ENCODE measurements at places on chromosomes 16 and 17.

- DNase-seq: no peak
Observed at GRCh38 chr16:77898671-77899211, 110.4 kb downstream of the VAT1L start.

DNA sequence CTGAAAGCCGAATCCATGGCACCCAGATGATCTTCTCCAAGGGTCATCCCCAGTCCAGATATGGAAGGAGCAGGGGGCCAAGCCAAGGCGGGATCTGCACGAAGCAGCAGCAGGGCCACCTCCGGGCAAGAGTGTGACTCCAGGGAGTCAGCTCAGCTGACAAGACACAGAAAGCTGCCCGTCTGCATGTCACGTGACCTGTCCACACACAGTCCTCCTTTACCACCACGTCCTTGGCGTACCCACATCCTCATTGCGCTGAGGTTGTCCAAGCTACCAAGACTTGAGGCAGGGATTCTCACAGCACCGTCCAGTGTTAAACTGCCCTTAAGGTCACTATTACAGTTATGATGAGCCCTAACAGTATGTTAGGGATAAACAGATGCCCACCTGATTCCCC is 11.3 kb upstream of the CYTH1 start:
- DNase-seq: no peak

- no peak for DNase-seq
Observed at GRCh38 chr16:80710918-80711317, 93.5 kb downstream of the CDYL2 start.

- DNase-seq: no peak
Observed at GRCh38 chr16:67770346-67770991, 35.9 kb downstream of the RANBP10 start.

DNA sequence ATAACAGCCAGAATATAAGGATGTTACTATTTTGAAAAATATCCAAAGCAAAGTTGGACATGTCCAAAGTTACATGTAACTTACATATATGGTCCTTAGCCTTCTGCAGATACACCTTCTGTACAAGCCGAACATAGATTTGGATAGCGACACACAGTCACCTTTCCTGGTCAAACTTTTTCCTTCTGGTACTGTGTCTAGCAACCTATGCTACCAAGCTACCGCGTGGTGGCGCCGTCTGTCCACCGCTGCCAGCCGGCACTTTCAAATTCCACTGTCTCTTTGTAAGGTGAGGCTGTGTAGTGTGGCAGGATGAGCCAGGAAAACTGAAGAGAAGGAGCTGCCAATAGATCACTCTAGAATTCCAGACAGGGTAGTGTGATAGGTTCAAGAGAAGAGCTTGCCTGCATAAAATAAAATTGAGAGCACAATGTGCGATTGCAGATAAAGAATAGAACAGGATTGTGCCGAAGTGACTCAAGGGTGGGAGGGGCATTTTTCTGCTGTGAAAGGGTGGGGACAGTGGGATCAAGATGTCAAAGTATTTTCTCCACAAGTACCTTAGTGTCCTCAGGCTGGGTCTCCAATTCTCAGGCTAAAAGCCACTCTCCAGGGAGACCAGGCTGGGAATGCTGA is 366.9 kb downstream of the SLC39A11 start:
- peak; percentile 51 for DNase-seq

DNA sequence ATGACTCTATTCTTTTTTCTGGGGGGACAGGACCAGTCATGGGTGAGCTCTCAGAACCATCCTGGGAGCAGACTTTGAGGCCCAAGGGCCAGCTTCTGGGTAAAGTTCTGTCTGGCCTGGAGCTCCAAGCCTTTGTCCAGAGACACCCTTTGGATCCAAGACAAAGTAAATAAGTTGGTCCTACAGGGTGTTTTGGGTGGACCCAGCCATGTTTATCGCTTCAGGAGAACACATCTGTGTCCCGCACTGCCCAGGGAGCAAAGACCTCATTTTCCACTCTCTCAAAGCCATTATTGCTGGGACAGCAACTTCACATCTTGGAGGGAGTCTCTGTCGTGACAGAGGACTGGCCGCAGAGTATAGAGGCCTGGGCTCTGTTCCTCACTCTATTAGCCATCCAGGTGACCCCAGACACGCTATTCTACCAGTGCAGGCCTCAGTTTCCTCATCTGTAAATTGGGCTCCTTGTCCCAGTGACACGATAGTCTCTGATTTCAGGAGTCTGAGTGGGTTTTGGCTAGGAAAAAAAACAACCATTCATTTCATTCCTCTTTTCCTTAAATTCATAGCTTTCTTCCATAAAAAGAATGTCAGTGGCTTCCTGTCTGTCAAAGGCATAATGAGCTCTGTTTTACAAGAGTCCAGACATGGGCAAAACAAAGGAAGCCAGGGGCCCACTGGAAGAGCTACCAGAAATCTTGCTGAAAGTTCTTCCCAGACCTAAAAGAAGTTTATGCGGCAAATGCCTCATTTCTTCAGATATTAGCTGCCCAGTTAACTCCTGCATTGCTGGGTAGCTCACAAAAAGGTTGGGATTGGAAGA is 62.4 kb downstream of the PECAM1 start:
- DNase-seq: no peak

DNA sequence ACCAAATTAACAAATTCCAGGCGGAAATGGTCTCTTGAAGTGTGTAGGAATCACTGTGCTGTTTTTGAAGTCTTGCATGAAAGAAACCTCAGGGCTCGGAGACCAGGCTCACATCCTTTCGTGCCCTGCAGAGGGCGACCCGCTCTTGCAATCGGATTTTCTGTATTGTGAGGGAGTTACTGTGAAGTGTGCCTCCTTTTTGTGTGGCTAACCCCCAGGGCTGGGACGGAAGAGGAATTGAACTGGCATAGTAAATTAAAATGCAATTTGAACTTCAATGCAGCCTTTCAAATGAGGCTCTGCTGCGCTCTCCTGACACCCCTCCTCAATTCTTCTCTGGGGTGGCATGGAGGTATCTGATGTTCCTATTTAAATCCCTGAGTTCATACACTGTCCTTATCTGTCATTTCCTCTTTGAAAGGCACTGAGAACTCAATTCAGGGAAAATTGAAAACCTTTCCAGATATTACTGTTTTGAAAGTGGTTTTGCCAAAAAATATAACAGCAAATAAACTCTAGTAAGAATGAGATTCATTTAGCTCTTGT is 51.5 kb upstream of the MGAT5B start:
- DNase-seq: peak; percentile 50

DNA sequence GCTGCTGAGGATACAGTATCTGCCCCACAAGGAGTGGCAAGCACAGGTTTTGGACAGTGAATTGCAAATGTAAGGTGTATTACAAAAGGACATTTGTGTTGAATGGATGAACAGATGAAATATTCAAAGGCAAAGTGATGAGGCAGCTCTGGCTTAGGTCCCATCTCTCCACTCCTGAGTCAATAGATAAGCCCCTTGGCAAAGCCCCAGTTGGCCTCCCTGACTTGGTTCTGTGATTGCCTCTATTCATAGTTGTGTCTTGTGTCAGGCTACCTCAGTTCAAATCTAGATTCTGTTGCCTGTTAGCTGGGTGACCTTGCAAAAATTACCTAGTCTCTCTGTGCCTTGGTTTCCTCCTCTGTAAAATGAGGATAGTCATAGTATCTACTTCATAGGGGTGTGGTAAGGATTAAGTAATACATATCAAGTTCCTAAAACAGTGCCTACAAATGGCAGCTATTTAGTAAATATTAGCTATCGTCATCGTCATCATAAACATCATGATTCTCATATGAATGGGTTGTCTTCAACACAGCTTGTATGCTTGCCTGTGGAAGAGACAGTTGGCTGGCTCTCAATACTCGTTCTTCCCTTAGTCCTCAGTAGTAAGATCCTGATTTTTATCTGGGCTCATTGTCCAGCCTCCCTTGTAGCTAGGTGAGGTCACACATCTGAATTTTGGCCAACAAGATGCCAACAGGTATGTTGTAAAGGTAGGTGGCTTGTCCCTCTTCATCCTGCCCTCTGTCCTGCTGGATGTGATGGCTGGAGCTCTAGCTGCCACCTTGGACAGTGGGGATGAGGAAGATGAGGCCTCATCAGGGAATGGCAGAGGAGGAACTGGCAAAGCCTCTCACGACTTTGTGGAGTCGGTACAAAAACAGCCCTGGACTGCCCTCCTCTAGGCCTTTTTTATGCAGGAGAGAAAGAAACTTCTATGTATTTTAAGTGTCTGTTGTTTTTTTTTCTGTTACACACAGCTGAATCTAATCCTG is 2.1 kb upstream of the MFAP4 start:
- DNase-seq: no peak

DNA sequence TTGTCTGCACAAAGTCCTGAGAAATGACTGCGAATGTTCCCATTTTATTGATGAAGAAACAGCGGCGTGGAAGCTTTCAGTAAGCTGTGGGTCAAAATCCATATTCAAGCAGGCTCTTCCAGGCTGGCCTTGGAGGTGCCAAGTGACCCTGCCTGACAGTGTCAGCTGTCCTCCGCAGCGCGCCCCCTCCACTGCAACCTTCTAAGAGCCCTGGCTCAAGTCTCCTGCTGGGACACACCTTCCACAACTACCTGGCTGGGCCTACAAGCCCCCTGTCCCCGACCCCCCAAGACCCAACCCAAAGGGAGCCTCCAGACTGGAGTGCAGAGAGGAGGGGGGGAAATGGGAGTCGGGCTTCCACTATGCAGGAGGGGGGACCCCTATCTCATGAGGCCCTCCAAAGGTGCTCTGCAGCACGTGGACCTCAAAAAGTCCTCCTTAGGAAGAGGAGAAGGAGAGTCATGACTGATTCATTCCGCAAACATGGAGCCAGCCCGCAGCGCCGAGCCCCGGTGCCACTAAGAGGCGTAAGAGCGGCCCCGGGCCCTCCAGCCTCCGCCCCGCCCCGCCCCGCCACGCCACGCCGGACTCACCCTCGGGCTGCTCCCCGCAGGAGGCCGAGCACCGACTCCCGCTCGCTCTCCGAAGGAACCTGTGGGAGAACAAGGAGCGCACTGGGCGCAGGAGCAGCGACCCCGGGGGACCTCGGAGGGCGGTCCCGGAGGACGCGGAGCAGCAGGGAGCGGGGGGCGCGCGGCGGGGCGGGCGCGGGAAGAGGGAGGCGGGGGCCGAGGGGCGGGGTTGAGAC is 574 bp downstream of the MPP3 start:
- peak; percentile 19 for DNase-seq

- peak; percentile 16 for DNase-seq
Observed at GRCh38 chr16:11356573-11357331, 11.5 kb downstream of the RMI2 start.

- DNase-seq: peak; percentile 2
Observed at GRCh38 chr16:67137605-67138004, 13.2 kb downstream of the B3GNT9 start.

All from NCI-H1105 treated with DMSO at 0.1 percent for 48 hours (cell line).